Neural crest cell (in vitro differentiated cells): ENCODE measurements at places on chromosomes 1 and 21.

DNA sequence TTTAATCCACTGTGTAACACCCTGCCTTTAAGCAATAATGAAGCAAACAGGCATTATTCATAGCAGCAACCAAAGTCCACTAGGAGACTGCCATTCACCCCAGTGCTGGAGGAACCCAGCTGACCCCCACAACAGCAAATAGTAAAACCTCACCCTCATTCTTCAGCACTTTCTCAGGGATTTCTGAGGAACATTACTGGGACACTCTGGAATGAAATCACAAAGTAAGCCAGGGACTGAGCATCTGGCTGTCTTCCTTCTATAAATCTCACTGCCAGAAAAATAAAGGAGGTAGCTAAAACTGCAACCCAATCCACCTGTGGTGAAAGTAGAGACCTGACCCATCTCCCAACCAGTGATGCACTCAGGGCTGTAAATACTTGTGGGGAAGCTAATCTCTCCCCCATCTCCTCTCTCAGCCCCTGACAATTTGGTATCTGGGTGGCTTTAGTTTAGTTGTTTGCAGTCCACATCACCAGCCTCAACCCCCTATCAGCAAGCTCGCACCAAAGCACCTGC lies 47.1 kb downstream of the COL6A1 start:
- no peak for DNase-seq

GRCh38 chr1:31700468-31701090 lies 3.2 kb downstream of the COL16A1 start:
- DNase-seq = no peak

DNA sequence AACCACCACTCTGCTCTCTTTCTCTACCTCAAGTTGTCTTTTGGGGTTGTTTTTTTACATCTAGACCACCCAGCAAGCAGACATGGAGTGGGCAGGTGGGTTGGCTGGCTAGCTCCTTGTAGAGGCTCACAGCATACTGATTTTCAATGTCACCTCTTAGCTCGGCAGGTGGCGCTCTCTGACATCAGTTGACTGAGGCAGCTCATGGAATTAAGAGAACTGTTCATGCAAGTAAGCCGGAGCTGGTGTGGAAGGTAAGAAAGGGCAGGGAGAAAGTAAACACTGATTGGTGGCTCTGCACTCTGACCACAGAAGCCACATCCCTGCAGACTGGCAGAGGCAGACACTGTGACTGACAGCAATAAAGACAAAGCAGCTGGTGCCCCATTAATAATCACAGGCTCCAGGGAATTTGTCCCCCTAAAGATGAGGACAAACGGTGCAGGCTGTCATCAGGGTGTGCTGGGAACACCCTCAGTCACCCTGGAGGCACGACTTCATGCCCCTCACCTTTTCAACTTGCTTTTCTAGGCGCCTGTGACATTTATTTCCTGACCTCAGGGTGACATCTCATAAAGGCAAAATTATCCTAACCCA lies 226.8 kb downstream of the LMX1A start:
- DNase-seq = peak; percentile 72

DNA sequence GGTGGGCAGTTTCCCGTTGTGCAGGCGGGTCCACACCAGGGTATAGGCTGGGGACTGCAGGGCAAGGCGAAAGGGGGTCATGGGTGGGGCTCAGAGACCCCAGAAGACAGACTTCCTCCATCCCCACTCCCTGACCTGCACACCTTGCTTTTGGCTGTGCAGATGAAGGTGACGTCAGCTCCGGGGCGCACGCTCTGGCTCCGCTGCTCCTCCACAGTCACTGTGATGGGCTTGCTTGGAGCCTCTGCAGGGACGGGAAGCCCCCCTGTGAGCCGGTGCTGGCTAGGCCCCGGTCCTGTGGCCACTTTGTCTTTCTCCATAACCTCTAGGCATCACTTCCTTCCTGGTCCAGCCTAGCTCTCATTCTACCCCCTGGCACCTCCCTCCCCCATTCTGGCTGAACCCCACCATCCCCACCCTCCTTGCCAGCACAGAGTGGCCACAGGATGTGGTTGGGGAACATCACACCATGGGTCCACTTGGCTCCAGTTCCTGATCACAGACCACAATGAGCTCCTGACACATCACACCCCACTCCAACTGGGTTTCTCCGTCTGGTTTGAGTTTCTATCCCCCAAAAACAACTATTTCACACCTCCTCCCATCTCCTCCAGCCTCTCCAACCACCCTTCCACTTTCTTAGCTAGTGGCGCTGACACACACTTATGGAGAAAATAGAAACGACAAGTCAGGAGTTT lies 45.2 kb downstream of the LDLRAD2 start:
- no peak for DNase-seq

GRCh38 chr1:14791654-14792053 lies 193.2 kb downstream of the KAZN start:
- no peak for DNase-seq
